ENCODE measurements at places on chromosomes 5 and 9.
A peak's percentile ranks its signal among the peaks of the same experiment; 100 is the strongest.

- DNase-seq, result no peak
Observed at GRCh38 chr5:55601204-55601618, 66.4 kb upstream of the PLPP1 start.

- DNase-seq, result no peak
Observed at GRCh38 chr5:148904440-148904839, 78.0 kb downstream of the ADRB2 start.

DNA sequence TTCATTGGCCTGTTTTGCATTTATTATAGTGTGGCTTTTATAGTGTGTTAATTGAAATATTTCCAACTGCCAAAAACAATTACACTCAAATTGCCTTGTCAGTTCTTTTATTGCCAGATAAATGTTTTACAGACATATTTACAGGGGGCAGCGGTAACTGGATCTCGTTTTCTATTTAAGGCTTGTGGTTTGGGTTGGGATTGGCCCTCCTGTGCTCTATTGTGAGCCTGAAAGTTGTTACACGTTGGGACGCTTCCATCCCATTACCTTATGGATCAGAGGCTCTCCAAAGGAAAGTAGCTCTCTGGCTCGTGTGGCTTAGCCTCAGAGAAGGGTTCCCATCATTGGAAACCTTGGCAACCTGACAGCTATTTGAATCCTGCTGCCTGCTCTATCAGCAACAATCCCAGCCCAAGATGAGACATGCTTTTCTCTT lies 20.8 kb downstream of the DNAI1 start:
- no peak for DNase-seq

DNA sequence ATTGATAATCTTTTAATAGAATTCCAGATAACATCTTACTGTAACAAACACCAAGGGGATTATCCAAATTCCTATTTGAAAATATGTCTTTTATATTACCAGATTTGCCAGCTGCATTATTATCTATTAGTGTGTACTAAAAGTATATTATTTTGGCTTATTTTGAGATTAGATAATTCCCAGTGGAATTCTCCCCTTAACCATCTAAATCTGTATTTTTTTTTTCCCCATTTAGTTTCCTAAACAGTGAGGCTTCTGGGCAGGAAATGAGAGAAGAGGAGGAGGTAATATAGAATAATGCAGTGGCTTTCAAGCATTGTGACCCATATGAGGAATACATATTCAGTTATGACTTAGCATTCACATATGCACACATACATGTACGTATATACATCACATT lies 53.5 kb upstream of the ABL1 start:
- no peak for DNase-seq

GRCh38 chr9:89779405-89780203 lies 174.8 kb downstream of the GADD45G start:
- DNase-seq, result no peak

GRCh38 chr9:91180240-91180929 lies 181.3 kb downstream of the AUH start:
- no peak for DNase-seq

DNA sequence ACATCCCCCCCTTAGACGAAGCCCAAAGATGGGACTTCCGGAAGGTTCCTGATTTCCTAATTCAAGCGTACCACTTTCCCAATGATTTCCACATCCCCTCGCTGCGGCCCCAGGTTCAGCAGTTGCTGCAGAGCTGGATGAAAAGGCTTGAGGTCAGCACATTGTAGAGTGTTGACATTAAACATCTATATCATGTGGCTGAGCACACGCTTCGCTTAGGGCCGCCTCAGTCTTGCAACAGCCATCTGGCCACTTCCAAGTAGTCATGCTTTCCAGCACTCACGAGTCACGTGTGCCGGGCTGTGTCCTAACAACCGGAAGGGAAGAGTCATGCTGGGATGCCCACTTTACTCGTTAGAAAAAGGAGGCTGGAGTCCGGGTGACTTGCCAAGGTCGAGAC lies 340.6 kb upstream of the IRX4 start:
- no peak for DNase-seq

DNA sequence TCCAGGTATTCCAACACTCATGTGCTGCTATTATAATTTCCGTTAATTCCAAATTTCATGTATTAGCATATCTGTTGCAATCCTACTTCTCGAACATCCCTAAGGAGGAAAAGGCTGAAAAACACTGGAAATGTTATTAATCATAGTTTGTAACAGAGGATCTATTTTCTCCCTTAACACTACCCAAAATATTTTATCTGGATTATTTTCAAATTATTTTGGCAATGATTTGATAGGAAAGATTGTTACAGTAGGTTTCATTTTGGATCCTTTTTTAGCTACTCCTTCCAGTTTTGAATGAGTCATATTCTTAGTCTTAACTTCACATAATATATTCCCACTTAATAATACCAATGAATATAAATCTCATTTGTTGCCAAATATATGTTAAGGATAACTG lies 13.9 kb upstream of the NAA35 start:
- no peak for DNase-seq

DNA sequence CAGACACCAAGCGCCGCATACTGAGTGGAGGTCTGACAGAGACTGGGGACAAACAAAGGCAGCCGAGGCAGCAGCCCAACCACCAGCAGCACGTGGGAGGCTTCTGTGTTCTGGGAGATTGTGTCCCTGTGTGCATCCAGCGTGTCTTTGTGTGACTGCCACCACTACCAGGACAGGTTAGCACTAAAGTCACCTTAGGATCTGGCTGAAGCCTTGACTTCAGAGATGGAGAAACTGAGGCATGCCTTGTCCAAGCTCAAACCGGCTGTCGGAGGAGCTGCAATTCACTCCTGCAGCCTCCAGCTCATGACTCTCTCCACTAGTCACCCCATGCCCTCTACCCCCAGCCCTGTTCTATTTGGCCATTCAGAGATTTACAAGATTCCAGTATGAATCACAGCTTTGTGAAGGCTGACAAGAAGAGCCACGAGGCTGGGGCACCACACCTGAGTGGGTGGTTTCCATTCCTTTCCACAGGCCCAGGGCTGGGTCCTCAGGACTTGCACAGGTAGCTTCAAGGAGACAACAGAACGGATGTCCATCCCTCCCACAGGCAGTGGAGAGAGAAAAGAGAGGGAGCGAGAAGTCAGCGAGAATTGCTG lies 69.3 kb downstream of the SHB start:
- DNase-seq, result no peak

GRCh38 chr5:59766427-59767210 lies 126.9 kb downstream of the PDE4D start:
- DNase-seq, result no peak

DNA sequence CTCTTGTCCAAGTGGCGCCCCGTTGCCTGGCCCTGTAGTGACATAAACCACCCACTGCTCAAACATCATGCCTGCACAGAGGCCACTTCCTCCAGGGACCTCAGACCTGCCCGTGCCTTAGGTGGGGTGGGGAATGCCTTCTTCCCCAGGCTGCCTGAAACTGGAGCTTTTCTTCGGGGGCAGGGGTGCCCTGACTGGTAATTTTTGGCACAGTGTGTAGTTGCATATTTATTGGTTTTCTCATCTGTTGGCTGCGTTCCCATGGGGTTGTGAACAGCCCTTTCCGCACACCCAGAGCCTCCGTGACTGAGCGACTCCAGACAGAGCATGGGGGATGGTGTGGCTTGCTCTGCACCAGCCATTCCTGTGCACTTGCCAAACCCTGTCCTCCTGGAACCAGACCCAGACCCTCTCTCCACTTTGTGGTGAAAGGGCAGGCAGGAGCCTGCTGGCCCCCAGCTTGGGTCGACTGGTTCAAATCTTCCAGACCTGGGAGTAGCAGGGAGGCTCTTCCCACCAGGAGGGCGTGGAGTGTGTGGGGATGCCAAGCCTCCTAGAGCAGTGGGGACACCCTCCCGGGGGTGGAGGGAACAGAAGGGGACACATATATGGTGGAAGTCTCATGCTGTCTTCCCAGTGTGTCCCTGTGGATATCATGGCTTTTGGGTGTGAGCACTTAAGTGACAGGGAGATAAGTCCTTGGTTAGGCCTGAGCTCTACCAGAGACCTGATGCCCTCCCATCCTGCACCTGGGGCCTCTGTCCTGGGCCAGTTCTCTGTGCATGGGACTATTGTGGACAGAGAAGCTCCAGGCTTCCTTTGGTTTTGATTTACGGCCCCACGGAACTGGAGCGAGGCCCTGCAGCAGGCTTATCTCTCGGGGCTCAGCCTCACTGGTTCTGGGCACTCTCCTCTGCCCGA lies 39.6 kb downstream of the WNK2 start:
- peak; percentile 19 for DNase-seq

GRCh38 chr5:174166231-174167079 lies 120.9 kb downstream of the NSG2 start:
- no peak for DNase-seq

GRCh38 chr5:35554016-35554415 lies 63.6 kb upstream of the SPEF2 start:
- DNase-seq, result no peak

- no peak for DNase-seq
Observed at GRCh38 chr9:31034311-31034710, 1350.1 kb upstream of the ACO1 start.

DNA sequence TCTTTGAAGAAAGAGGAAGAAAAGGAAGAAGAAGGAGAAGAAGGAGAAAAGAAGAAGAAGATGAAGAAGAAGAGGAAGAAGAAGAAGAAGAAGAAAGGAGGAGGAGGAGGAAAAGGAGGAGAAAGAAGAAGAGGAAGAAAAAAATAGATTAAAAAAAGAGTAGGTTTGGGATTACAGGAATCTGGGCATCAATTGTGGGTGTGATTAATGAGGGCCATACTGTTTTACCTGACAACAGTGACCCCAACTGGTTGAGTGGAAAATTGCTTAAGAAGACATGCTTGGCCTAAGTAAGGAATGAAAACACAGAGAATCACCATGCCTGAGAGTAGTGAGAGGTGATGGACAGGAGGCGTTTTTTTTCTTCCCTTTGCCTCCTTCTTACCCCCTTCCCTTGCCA lies 114.6 kb downstream of the FAM170A start:
- DNase-seq, result peak; percentile 57

- DNase-seq, result no peak
Observed at GRCh38 chr5:179259731-179260323, 85.4 kb downstream of the ADAMTS2 start.

DNA sequence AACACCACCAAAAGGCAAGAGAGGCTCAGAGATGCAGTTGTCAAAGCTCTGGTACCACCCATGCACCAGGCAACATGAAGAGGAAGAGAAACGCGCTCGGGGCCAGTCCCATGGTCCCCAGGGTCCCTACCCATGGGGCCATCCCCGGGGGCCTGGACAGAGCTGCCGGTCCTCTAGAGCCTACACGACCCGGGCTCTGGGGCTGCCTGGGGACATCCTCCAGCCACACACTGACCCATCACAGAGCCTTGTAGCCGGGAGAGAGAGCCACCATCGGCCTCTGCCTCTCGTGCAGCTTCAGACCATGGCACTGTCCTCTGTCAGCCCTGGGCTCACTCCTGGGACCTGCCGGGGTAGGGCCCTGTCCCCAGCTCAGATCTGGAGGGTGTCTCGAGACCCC lies 23.7 kb downstream of the VAV2 start:
- DNase-seq, result no peak

- no peak for DNase-seq
Observed at GRCh38 chr9:35306283-35306682, 144.5 kb downstream of the UNC13B start.

- no peak for DNase-seq
Observed at GRCh38 chr5:1553539-1554409, 30.0 kb upstream of the LPCAT1 start.

DNA sequence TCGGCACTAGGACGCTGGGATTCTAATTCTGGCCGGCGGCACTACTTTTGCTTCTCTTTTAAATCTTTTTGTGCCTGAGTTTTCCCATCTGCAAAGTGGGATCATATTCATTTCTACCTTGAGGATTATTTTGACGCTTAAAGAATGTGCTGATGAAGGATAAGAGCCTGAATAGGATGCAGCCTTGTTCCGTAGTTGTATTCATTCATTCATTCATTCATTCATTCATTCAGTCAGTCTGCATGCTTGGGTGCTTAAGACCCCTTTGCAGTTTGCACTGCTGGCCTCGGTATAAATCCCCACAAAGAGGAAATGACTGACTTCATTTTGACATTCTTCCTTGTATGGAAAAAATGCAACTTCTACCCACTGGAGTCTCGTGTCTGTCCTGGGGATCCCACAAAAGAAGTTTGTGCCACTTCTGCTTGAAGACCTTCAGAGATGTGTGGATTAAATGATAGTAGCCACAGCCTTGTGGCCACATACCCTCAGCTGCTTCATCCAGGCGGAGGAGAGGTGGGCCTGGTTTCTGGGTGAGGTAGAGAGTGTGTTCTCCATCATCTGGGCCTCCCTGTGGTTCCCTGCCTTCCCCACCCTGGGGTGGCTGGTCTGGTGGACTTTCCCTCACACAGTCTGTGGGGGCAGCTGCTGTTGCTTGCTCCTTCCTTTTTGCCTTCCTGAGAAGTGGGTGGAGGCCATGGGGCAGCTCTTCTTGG lies 62.6 kb downstream of the PPARGC1B start:
- no peak for DNase-seq

DNA sequence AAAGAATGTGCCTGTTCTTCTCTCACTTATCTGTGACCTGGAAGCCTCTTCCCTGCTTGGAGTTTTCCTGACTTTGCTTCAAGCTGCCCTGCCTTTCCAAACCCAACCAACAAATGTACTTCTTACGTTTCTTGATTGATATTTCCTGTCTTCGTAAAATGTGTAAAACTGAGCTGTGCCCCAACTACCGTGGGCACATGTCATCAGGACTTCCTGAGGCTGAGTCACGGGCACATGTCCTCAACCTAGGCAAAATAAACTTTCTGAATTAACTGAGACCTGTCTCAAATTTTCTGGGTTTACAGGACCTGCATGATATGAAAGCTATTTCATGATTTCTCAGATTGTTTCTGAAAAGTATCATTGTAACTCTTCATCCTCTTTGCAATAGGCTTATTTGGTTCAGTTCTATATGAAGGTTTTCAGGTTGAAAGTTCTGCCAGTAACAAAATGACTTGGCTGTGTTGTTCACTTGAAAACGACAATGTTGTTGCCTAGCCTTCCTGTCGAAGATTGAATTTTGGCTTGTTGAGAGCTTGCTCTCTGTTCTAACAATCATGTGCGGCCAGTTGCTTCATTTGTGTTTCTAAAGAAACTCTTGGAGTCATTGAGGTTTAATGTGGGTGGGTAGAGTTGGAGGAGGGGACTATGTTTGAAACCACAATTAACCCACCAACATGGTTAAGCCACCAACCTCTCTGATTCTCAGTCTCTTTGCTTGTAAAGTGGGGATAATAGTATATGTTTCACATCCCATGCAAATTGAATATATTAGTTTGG lies 145.6 kb downstream of the FBXL7 start:
- no peak for DNase-seq

- no peak for DNase-seq
Observed at GRCh38 chr5:30650311-30650710, 543.2 kb upstream of the CDH6 start.

Measured in hematopoietic multipotent progenitor cell (in vitro differentiated cells).